ENCODE measurements at places on chromosomes 3 and 15. TPM values are rescaled to one million over a fixed set of nuclear protein-coding genes. Genes with fewer than 3 reads are reported as not detected.

PSTPIP1 gene
- 18.3 TPM for total RNA-seq

GPR156 gene
- total RNA-seq: 0.79 TPM

ZNF501 gene
- 2.0 TPM for total RNA-seq

CSPG4 gene
- 50.4 TPM for total RNA-seq

SLC6A20 gene
- total RNA-seq: 0.38 TPM

DAZL gene
- total RNA-seq: not detected
